ENCODE measurements at places on chromosomes 6 and 20.

DNA sequence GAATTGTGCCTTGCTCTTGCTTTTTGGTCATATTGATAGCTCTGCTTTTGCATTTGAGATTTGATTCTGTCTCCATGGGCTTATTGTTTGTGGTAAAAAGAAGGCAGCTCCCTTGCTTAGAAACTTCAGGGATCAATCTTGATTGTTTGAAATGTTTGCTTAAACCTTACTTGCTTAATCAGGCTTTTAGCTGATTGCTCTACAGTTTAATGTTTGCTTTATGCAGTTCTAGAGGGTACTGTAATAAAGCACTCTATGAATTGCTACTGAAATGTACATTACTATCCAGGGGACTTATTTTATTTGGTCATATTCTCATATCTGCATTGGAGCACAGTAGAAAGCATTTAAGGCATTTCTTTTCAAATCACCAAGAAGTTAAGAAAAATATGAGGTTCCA is 545.4 kb upstream of the HS3ST5 start:
- no peak for DNase-seq

GRCh38 chr20:3247638-3248037 is 8.6 kb upstream of the SLC4A11 start:
- no peak for DNase-seq

- DNase-seq: no peak
Measured at GRCh38 chr6:167472880-167473279, 148.0 kb downstream of the TTLL2 start.

DNA sequence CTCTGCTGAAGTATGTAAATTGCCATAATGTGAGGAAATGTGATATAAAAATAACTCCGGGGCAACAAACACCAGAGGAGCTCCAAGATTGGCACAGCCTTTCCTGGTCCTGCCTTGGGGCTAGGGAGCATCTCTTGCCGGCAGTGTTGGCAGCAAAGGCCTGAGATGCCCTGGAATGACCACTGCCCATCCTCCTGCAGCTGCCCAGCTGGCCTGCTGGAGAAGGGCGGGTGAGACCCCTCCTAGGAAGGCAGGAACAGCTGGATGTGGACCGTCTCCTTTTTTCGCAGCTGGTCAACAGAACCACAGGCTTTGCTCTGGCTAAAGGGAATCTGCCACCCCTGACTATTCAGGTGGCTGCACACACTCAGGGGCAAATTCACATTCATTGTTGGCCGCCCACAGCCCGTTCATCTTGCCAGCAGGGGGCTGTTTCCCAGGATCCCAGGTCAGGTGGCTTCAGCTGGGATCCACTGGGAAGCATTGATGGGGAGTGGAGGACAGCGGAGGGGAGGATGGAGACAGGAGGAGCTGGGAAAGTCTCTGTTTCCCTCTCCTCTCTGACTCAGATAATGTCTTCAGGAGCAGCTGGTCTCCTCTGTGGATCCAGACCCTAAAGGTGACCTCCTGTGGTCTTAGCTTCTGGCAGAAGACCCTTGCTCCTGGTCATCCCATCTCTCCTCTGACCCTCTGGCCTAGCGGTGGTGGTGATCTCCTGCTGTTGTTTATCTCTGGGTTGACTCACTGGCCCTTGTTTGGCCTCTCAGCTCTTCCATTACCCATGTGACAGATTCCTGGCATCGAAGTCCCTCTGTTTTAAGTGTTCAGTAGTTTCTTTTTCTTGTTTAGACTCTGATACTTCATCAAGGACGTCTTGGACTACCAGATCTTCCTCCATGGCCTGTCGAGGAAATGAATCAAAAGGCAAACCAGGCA is 336.7 kb downstream of the DHX35 start:
- DNase-seq: no peak

DNA sequence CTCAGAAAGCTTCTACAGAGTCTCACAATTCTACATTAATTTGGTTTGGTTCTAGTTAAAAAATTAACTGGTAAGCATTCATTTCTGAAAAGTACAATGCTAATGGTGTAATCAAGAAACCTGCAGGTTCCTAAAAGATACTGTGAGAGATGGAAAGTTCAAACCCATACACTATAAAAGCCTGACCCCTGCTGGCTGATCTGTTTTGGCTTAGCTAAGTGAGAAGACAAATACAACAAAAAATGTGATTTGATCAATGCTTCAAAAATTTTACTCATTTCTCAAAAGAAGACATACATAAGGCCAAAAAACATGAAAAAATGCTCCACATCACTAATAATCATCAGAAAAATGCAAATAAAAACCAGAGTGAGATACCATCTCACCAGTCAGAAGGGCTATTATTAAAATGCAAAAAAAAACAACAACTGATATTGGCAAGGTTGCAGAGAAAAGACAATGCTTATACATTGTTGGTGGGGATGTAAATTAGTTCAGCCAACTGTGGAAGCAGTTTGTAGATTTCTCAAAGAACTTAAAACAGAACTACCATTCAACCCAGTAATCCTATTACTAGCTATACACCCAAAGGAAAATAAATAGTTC is 102.8 kb downstream of the MOXD1 start:
- DNase-seq: no peak

DNA sequence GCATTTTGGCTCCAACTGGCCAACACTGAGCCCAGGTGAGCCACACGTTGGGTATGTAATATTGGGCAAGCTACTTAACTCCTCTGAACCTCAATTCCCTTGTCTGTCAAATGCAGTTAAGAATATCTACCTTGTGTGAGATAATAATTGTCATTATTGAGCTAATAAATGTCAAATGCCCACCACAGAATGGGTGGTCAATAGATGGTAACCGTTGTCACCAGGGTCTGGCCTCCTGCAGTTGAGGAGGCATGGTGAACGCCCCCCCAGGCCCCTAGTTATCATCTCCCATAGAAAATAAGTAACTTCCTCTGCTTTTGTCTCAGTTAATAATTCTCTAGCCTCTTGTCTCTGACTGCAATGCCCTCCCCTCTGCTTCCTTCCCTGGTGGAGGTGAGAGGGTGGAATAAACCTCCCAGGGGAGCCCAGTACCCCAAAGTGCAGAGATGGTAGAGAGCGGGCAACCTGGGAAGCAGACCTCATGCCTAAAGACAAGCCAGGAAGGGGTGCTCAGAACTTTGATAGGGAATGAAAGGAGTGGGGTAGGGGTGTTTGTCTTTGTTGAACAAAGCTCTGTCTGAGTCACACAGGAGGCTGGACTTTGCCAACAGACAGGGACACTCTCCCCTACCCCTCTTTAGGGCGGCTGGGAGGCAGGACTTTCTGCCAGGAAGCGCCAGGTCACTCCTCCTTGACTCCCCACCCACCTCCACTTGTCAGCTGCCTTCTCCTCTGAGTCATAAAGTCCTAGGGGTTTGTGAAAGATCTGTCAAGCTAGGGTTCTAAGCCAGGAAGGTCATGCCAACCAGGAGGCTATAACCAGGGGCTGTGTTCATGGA is 1.3 kb upstream of the UNC5CL start:
- no peak for DNase-seq

GRCh38 chr20:4165984-4166725 is 150.8 kb upstream of the RNF24 start:
- no peak for DNase-seq

DNA sequence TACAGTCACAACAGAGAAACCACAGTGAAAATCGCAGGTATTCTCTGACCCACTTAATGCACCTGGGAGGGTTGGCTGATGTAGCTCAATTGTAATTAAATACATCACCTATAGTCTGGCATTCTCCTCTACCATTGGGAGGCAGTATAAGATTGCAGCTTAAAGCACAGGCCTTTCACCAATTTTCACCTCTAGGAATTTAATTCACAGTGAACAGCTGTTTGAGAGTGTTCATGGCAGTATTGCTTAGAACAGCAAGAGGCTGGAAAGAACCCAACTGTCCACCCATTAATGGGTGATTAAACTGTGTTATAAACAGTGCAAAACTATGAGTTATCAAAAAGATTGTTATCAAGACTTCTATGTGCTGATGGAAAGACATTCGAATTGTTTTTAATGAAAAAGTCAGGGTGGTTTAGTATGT is 2.0 kb downstream of the EDEM2 start:
- peak; percentile 29 for DNase-seq

DNA sequence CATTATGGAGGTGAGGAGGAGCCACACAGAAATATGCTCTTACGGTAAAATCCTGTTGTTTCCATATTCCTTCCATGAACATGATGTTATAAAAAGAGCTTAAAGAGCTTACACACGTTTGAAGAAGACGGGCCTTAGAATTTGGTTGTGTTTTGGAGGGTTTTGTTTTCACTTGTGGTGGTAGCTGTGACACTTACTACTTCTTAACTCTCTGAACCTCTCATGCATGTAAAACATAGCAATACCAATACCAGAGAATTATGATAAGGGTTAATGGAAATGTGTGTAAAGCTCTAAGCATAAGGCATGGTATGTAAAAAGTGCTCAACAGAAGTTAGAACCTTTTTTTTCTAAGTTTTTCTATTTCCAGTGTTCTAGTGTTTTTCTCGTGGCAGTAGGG is 256.1 kb upstream of the KCNQ5 start:
- no peak for DNase-seq

DNA sequence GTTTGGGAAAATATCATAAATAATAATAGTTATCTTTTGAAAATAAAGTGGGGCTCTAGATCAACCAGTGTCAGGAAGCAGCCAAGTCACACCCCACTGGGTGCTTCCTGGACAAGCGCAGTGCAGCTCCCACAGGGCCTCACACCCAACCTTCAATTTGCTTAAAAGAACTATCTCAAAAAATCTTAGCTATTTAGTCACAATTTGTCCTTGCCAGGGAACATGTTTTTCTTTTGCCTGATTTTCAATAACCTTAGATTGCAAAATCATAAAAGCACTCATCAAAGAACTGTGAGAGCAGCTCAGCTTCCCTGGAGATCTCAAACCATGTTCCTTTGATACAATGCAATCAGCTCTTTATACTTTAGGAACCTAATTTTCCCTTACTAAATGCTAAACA is 1.6 kb upstream of the NCOA7 start:
- no peak for DNase-seq

DNA sequence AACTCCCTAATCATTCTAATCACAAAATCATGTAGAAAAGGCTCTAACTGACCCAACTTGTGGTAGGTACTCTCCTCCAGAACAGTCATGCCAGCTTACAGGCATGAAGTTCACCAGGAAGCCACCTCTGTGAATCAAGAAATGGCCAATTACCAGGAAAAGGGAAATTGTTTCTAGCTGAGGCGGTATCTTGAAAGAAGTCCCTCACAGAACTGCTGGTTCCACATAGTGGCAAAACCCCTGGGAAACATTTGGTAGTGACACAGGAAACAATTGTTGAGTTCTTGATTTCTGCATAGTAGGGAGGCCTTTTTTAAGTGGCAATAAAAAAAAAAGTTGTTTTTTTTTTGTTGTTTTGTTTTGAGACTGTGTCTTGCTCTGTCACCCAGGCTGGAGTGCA is 3.4 kb upstream of the ZHX3 start:
- DNase-seq: no peak

- no peak for DNase-seq
Measured at GRCh38 chr20:13101706-13102105, 92.9 kb downstream of the SPTLC3 start.

- no peak for DNase-seq
Measured at GRCh38 chr6:136503303-136504029, 46.8 kb downstream of the MAP7 start.

DNA sequence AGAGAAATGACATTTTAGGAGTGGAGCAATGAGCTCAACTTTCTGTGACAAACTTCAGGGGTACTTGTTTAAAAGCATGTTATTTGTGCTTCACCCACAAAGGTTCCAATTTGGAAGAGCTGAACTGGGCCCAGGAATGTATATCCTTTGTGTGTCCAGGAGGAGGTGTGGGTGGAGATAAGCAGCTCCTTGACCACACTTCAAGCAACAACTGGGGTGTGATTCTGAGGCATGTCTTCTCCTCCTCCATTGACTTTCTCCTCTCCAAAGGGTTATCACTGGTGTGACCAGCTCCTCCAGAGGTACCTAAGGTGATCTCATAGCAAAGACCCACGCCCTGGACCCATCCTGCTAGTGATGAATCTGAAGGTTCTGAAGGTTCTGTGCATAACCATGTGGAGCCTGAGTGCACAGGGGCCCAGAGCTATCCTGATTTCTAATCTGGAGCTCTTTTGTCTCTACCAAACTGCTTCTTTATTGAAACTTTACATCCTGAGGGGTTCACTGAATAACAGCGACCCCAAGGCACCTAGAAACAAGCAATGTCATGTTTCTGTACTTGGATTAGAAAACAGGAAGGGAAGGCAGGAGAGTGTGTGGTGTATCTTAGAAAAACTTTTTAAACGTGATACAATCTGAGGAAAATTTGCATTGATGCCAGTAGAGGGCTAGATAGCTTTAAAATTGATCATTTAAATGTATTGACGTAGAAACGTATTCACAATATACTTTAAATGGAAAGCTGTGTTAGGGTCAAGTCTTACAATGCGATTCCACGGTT is 60.9 kb upstream of the CD93 start:
- no peak for DNase-seq

DNA sequence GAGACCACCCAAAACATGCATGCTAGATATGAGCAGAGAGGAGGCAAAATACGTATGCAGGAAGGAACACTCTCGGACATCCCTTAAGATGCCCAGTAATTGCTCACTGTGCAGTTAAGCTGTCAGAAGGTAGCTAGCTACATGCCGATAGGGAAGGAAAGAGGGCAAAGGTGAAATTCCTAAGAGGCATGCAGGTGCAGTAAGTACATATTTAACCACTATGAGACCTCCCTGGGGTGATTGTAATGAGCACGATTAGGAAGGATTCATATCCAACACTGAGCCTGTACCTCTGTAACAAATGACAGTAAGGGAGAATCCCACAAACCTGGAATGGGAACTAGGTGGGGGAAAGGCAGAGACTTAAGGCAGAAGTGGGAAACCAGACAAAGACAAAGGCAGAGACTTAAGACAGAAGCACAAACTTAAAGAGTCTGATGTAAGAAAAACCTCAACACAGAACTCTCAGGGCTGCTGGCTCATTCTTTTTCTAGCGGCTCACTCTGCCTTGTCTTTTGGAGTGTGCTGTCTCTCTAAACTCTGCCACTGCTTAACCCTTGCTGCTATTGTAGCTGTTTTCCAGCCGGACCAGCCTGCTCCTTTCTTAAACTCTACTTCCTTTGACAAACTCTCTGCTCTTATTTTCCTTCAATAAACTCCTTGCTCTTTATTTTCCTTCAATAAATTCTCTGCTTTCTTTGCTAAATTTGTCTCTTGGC is 148.1 kb downstream of the UBE3D start:
- DNase-seq: no peak

DNA sequence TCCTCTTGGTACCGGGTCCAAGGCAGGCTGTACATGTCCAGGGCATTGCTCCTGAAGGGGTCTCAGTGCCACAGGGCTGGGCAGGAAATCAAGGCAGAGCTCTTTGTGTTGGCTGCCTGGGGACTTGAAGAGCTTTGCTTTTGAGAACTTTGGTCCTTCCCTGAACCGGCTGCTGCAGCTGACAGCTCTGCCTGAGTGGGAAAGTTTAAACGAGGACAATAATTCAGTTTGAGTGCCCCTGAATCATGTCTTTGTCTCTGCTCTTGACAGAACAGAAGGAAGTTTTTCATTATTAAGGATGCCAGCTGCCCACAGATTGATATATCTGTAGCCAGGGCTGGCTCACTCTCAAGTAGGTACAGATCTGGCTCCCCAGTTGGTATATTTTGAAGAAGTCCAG is 56.1 kb downstream of the ANKRD6 start:
- no peak for DNase-seq

- no peak for DNase-seq
Measured at GRCh38 chr20:36862857-36863668, 12.9 kb upstream of the TLDC2 start.
